Activated naive CD4-positive, alpha-beta T cell (primary cell): ENCODE measurements at places on chromosomes 1 and 21.

GRCh38 chr1:156497078-156497742 is 3.4 kb downstream of the MEF2D start:
- no peak for DNase-seq

DNA sequence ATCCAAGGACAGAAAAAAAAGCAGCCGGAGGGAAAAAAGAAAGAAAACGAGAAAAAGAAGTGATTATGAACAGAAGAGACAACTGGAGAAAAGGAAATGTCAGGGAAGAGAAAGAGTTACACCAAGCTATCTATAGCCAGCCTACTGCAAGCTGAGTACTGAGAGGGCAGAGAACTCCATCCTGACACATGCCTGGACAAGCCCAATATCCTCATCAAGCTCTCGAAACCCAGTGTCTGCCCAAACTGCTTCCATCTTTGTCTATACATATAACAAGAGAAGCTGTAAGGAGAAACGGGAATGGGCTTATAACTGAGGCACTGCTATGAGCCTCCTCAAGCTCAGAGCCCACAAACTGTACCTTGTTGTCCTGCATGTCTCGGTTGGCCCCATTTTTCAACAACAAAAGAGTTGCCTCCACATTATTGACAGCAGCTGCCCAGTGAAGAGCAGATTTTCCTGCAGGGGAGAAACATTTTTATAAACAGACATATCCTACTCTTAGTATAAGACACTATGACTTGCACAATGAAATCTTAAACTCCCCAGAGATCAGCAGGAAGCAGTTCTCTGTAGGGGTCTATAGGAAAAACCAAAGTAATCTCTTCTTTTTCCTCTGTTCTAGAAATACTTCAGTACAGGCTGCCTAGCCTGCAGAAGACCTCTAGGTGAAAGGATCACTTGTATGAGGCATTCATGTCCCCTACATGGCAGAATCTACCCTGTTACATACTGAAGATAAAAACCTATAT is 21.2 kb upstream of the ADAM30 start:
- no peak for DNase-seq

DNA sequence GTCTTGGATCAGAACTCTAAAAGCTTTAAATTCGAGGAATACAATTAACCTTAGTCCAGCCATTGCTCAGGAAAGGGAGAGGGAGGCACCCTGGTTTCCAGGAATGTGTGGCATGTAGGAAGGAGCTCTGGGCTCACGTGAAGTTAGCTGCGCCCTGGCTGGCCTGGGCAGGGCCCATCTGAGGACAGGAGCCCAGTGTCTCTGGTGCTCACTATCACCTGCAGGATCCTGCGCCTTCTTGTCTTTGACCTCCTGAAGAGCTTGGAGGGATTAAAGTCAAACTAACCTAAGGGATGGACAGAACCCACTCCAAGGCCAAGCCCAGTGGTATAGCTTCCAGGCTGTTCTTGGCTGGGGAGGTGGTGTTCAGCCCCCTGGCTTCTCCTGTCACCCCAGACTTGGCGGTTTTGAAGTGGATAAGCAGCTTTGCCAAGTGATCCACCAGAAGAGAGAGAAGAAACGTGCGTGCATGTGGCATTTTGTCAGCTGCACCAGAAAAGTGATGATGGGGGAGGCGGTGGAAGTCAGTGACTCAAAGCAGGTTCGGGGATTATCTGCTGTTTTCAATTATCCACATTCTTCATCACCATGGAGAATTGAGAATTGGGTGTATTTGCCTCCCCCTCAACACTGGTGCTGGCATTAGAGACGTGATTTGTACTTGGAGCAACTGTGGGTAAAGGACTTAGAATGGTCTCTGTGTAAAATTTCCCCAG is 11.9 kb upstream of the KCNN3 start:
- no peak for DNase-seq

GRCh38 chr1:66333466-66334199 is 200.3 kb upstream of the SGIP1 start:
- DNase-seq: no peak

DNA sequence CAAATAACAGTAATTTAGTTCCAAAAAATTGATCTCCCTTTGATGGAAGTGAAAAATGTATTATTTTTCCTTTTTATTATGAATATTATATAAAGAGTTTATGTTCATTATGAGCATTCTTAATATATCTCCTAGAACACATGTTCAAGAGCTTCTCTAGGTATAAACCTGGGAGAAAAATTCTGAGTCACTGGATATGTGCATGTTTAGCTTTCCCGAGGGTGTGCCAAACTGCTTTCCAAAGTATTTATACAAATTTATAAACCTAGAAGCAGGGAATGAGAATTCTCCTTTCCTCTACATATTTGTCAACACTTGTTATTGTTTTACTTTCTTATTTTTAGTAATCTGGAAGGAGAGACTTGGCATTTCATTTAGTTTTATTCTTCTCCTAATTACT is 25.0 kb downstream of the XCL2 start:
- no peak for DNase-seq

GRCh38 chr1:243434594-243434993 is 178.8 kb downstream of the SDCCAG8 start:
- DNase-seq: no peak

- no peak for DNase-seq
Measured at GRCh38 chr1:159091607-159092031, 15.1 kb upstream of the AIM2 start.

- no peak for DNase-seq
Measured at GRCh38 chr1:38018864-38019343, 6.4 kb downstream of the UTP11 start.

DNA sequence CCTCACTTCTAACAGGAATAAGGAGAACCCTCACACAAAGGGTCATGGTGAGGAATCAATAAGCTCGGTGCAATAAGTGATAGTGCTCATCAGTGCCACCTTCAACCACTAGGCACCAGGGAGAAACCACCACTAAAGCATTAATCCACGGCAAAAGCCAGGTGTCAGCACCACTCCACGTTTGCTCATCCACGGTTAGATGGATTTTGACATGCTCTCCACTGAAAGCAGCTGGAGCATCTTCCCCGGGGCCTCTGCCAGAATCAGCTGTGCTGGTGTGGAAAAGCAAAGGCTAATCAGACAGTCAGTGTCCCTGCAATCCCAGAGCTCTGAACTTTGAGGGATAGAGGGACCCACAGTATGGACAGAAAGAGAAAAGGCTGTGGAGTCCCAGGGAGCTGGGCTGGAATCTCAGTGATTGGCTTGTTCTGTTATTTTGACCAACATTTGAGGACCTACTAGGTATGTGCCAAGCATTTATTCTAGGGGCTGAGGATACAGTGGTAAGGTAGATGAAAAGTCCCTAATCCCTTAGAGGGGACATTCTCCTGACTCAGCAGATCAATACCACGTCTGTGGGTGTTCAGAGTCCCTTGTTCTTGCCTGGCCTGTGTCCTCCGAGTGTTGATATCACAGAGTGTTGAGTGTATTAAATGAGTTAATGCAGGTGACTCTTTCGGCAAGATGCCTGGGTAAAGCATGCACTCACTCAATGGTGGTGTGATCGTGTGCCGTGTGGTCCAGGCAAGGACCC is 41.3 kb downstream of the FHAD1 start:
- DNase-seq: no peak

- no peak for DNase-seq
Measured at GRCh38 chr1:9133870-9134585, 5.1 kb upstream of the GPR157 start.

DNA sequence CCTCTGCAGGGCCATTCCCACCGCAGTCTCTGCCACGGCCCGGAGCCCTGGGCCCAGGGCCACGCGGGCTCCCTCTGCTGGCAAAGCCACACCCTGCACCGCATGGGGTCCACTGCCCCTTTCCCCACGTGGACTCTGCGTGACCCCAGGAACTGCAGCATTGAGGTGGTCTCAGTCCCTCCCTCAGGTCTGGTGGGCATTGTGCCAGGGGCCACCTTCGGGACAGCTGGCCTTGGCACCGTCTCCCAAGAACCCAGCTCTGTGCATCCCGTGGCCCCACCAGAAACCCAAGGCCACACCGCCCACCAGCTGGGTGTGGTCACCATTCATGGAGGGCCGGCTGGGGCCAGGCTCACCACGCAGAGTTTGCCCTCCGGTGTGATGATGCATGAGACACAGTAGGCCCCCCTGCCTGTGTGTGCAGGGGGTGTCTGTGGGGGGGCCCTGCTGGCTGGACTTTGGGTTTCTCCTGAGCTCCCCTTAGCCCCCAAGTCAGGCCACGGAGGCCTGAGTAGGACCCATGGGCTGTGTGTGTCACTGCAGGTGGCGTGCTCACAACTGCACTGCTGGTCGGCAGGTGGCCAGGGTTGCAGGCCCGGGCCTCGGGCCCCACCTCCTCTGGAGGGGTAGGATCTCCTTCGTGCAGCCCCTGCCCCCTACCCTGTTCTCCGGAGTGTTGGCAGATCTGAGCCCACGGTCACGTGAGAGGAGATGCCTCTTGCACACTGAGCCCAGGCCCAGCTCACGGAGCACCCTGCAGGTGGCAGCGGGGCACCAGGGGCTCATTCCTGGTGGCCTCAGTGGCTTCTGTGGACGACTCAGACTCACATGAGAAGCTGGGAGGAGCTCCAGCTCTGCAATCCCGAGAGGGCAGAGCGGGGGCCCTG is 5.8 kb downstream of the VWA1 start:
- peak; percentile 57 for DNase-seq

GRCh38 chr1:60655679-60656355 is 426.5 kb upstream of the NFIA start:
- DNase-seq: no peak

DNA sequence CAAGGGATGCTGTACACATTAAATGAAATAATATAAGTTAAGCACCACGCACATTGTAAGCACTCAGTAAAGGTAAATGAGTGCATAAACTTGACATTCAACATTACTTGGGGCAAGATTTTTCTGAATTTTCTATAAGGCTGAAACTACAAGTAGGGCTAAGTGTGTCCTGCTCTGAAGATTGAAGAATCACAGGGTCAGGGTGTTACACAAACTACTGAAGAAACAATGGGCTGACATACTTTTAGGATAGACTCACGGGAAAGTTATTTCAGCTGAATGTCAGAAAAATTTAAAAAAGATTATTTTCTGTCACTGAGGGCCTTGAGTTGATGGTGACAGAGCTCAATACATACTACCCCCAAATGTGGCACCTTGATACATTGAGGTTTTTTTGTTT is 644.2 kb upstream of the PLXNA2 start:
- DNase-seq: no peak

GRCh38 chr1:33898881-33899280 is 35.0 kb downstream of the HMGB4 start:
- no peak for DNase-seq

- DNase-seq: no peak
Measured at GRCh38 chr1:29655945-29656850, 419.9 kb downstream of the PTPRU start.

GRCh38 chr1:93296555-93297154 is 49.1 kb upstream of the DR1 start:
- no peak for DNase-seq

GRCh38 chr1:198903203-198903602 is 264.4 kb downstream of the PTPRC start:
- DNase-seq: no peak

DNA sequence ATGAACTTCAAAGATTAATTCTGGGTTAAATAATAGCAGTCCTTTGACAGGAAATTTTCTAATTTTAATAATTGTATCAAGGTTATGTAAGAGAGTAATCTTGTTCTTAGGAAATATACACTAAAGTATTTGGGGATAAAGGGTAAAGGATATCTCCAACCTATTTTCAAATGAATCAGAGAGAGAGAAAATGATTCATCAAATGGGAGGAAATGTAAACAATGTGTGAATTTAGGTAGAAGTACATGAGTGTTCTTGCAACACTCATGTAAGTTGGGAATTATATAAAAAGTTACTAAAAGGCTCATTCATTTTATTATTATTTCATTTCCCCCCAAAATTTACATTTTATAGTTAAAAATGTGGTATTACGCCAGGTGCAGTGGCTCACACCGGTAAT is 20.4 kb upstream of the SIM2 start:
- DNase-seq: no peak

DNA sequence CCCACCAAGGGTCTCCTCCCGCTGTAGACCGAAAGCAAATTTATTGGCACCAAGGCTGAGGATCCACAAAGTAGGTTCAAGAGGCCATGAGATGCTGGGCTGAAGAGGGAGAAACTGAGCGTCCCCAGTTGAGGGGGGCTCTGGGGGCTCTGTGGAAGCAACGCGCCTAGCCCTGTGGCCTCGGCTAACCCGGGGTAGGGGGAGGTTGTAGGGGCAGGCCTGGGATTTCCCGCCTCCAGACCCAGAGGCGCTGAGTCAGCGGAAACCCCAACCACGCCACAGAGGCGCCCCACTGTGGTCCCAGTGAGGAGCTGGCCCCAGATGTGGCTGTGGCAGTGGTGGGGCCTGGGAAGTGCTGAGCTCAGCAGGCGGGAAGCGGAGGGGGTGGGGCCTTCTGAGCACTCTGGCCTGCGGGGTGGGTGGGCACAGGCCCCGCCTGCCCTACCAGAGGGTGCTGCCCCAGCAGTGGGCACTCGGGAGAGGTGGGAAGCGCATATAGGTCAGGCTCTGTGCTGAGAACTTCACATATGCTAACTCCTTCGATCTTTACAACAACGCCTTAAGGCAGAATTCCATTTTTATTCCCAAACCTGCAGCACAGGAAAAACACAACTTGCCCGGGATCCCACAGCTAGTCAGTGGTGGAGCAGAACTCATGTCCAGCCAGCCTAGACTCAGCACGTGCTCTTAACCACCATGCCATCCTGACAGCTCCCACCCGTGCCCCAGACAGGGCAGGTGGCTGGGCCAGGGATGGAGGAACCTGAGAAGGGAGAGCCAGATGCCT is 1.5 kb upstream of the COL16A1 start:
- DNase-seq: no peak

DNA sequence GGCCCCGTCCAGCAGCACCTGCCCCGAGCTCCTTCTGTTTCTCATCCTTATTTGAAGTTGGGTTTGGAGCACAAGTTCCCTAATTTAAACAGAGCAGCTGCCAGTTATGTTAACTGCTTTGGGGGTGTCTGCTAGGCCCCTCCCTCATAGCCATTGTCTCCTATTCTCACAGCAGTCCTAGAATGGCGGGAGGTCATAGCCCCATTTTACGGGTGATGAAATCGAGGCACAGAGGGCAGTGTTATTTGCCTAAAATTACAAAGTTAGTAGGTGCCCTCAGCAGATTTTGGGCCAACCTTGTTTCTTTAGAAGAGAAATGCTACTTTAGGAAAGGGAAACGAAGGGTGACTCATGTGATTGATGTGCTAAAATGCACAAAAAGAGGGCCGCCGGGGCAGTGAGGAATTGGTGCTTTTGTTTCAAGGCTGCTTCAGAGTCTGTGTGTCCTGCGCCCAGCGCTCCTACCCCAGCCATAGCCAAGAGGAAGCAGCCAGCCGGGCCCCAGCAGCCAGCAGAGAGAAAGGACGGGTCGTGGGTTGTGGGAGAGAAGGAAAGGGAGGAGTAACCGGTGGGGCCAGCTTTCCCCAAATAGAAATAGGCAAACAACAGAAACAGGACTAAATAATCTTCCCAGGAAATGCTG is 13.0 kb downstream of the VANGL1 start:
- no peak for DNase-seq

DNA sequence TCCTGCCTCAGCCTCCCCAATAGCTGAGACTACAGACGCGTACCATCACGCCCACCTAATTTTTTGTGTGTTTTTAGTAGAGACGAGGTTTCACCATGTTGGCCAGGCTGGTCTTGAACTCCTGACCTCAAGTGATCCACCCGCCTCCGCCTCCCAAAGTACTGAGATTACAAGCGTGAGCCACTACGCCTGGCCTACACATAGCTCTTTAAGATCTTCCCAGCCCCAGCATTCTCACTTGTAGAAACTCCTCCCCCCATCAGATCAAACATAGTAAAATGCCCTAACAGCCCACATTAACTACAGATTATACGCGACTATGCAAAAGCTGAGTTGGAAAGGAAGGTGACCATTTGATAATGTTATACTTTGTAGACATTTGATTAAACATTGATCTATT is 634.8 kb downstream of the MATN1 start:
- no peak for DNase-seq
